Spleen (tissue), 13 donors: ENCODE measurements at places on chromosomes 1 and 21. TPM values are rescaled to one million over a fixed set of nuclear protein-coding genes. Genes with fewer than 3 reads are reported as not detected.

DNA sequence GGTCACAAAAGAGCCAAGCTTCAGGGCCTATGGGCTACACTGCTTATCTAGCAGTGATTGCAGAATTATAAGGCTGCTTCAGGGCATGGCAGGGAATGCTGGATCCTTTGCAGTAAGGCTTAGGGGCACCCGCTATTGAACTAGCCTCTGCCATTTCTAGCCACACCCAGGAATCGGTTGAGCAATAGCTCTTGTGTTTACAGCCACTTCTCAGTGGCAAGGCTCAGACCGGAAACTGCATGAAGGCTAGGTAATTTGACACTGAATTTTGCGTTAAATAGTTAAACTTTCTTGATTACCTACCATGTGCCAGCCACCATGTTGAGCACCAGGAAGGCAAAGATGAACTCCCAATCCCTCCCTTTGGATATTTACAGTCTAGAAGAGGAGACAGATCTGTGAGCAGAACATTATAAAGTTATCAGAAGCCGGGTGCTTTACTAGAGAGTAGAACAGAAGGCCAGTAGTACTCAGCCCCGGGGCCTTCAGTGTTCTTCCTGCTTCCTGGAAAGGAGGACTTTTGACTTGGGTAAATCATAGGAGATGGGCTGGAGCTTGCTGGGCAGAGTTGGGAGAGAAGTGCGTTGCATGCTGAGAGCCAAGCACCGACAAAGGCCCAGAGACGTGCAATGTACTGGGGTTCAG lies 98.6 kb upstream of the LPGAT1 start:
- no peaks in the 10 kb centered on the region for H3K36me3 ChIP-seq
- no peaks in the 10 kb centered on the region for H3K27me3 ChIP-seq
- peaks cover 35% of the 10 kb centered on the region for H3K4me1 ChIP-seq
- peak overlapping the region; percentile 47 for H3K27ac ChIP-seq

DNA sequence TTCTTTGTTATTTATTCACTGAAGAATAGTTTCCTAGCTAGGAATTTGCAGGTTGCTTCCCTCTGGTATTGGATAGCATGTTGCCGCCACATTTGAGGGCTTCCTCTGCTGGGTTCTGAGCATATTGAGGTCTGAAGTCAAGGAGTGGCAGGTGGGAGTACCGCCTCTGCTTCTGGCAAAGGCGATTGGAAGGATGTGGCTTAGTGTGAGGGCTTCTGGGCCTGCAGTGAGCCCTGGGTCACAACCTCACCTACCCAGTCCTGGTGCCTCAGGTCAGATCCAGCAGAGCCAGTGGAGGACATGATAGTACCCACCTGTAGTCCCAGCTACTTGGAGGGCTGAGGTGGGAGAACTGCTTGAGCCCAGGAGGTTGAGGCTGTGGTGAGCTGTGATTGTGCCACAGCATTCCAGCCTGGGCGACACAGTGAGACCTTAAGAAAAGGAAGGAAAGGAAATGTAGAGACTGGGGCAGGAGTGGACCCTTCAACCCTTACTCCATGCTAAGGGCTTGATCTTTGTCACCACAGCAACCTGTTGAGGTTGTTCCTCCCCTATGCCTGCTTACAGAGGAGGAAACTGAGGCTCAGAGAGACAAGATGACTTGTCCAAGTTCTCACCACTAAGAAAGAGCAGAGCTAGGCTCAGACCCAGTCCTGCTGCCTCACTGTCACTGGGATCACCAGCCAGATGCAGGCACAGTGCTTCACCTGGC lies 22.8 kb downstream of the A3GALT2 start:
- H3K27me3 ChIP-seq, result no peaks in the 10 kb centered on the region
- no peak overlapping the region for H3K4me3 ChIP-seq
- no peaks in the 10 kb centered on the region for H3K36me3 ChIP-seq
- peaks cover 61% of the 10 kb centered on the region for H3K4me1 ChIP-seq
- no peak overlapping the region for H3K27ac ChIP-seq

DNA sequence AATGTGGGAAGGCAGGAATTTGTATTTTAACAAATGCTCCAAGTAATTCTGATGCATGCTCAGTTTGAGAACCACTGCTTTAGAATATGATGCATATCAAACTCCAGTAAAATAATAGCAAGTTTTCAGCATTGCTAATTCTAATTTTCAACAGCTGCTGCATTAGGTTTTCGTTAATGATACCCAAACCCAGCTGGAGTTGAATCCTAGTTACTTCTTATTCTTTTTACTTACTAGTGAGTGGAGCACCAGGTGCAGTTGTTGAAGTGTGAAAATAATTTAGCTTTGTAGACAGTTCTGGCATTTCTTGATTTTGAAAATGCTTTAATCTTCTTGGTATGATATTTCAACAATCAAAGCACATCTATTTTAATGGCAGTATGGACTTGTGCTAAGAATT lies 138.5 kb downstream of the HS2ST1 start:
- no peak overlapping the region for H3K4me3 ChIP-seq
- no peak for DNase-seq
- no peaks in the 10 kb centered on the region for H3K36me3 ChIP-seq
- H3K27me3 ChIP-seq, result no peaks in the 10 kb centered on the region
- no peak overlapping the region for H3K27ac ChIP-seq
- no peaks in the 10 kb centered on the region for H3K4me1 ChIP-seq

WNT9A gene
- total RNA-seq, result 0.83 TPM

ERICH3 gene
- total RNA-seq, result 0.43 TPM

OR2T11 gene
- total RNA-seq, result 1.4 TPM

UTS2 gene
- 0.76 TPM for total RNA-seq
